ENCODE measurements at places on chromosomes 5 and 9.

- no peak for DNase-seq
Measured at GRCh38 chr9:35028341-35028740, 38.8 kb downstream of the DNAJB5 start.

- DNase-seq, result no peak
Measured at GRCh38 chr9:127585161-127585819, 26.8 kb upstream of the STXBP1 start.

- no peak for DNase-seq
Measured at GRCh38 chr5:90909940-90910339, 351.3 kb downstream of the ADGRV1 start.

DNA sequence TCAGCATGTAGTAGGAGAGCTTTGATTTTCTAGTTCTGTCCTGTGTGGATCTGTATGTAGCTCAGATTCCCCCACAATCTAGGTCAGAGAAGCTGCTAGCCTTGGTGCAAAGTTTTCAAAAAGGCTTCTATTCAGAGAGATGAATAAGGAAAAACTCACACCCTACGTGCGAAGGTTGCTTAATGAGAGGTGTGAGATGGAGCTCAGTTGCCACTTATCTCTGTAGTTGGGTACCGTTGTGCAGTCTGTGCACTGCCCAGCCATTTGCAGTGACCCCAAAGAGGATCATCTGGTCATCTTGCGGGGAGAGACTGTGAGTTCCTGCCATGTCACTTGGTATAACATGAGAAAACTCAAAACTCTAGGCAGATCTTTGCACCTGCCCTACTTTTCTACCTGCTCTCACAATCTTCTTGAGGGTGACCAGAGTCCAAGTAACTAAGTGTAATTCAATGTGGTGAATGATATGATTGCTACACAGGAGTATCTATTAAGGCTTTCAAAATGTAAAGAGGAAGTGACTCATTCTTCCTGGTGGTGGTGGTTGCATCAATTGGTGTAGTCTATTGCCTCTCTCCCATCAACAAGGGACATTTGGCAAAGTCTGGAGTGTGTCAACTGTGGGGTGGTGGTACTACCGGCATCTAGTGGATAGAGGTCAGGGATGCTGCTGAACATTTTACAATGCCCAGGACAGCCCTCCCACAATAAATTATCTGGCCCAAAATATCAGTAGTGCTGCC lies 65.2 kb downstream of the TMC1 start:
- no peak for DNase-seq

DNA sequence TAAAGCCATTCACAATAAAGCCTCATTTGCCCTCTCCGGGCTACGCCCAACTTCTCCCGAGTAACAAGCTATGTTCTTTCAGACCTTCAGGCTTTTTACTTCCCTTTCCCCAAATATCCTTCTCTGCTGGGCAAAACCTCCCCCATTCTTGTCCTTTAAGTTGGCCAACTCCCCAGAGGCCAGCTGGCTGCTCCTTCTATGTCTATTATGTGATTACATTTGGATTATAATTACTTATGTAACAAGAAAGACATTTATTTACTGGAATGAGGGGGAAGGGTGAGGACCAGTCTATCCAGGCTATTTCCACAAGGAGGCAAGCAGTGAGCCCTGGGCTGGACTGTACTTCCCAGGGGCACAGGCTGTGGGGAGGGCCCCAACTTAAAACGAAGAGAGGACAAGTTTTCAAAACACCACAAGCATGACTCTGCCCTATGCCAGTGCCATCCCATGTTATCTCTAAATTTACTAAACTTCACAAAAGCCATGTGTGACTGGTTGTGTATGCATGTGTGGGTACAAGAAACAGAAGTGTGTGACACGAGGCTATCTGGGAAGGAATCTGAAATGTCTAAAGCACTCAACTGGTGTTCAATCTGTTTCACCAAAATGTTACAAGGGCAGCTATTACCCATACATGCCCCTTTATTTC lies 84.5 kb downstream of the GNAQ start:
- DNase-seq, result no peak

- no peak for DNase-seq
Measured at GRCh38 chr5:137613554-137614265, 114.6 kb upstream of the SPOCK1 start.

DNA sequence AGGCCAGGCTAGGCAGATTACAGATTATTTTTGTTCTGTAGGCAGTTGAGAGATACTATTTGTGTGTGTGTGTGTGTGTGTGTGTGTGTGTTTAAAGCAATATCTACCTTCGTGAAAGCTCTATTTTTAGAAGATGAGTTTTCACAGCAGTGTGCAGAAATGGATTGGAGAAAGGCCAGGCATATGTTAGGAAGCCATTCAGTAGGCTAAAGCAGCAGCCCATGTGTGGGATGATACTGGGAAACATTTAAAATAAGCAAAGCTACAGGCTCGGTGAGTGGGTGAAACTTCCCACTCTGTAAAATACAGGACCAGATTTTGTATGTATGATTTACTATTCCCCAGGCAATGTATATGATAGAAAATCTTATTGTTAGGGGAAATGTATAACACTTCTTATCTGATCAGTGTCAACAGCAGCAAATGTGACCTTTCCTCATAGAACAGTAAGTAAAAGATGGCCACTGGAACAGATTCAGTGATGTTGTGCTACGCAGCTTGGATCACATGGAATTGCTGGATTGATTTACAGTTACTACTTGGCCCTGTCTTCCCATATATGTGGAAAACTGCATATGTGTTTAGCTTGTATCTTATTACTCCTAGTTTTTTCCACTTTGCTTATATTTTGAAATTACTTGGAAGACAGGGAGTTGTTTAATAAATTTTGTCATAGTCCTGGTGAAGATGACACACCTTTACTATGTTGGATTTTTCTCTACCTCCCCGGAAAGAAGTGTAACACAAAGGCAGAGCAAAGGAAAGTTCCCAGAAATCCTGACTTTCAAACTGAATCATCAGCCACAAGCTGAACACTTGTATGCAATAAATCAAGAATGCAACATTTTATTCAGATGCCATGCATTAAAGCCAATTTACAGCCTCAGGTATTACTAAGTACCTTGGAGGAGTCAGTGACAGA lies 1077.7 kb upstream of the SEMA6A start:
- no peak for DNase-seq

DNA sequence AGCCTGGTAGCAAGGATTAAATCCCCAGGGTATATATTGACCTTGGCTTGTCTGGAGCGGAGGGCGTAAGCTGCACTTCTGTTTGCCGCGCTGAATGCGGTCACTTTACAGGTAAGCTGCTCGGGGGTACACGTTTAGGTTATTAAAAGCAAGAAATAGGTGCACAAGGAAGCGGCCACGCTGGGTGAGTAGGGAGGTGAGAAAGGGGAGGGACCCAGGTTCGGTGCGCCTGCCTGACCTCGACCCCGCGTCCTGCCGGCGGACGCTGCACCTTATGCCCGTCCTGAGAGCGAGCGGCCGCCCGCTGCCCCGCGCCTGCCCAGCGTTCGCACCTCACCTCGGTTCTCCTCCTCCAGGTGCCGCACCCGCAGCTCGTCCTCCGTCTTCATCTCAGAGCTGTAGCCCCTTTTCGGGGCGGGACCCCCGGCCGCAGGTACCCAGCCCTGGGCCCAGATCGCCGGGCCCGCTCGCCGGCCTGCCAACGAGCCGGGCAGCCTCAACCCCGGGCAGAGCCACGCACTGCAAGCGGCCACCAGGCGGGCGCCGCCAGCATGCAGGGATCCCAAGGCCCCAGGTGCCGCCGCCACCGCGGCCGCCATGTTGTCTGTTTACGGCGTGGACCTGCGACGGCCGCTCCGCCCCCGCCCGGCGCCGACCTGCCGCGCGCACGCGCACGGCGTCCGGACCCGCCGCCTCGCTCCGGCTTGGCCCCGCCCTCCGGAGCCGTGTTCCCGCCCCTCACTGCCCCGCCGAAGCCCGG lies at the start of gene AUH:
TSS of gene AUH (minus strand) at position 628 of the 760 bp plus-strand sequence. CDS start at position 599, 29 bp downstream.
- peak; percentile 96 for DNase-seq

All from GM20000 (cell line).